ENCODE measurements at places on chromosomes 12 and 14.

DNA sequence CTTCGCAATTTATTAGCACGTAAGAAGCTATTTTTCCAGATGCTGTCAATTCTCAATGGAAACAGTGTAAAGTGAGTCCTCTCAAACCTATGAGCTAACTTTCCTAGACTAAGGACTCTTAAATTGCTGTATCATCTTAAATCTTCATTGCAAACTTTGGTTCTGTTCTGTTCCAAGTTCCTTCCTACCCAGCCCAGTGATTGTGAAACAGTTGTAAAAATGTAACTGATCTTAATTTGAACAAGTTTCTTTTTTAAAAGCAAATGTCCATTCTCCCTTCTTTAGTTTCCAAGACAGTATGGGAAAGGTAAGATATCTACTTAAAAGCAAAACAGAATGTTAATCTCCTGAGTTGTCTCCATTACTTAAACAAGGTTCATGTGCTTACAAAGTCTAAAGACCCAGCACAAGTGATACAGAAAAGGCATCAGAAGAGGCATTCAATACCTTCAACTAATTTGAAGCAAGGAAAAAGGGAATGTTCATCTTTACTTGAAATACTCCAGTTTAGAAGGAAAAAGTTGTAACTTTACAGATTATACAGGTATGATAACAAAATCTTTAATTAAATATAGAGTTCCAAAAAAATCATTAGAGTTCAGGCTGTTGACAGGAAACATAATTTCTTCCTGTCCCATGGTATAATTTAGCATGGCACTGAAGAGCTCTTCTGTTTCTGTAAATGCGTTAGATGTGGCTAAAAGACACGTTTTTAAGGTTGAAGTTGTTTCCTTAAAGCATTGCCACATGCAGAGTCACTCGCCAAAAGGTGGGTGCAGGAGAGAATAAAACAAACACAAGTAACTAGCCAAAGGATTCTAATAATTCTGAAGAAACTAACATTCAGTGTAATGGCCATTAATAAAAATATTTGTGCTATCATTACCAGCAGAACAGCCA lies 101.5 kb upstream of the USP15 start:
- no peak for DNase-seq

- no peak for DNase-seq
Measured at GRCh38 chr12:101238800-101239329, 28.8 kb upstream of the SLC5A8 start.

DNA sequence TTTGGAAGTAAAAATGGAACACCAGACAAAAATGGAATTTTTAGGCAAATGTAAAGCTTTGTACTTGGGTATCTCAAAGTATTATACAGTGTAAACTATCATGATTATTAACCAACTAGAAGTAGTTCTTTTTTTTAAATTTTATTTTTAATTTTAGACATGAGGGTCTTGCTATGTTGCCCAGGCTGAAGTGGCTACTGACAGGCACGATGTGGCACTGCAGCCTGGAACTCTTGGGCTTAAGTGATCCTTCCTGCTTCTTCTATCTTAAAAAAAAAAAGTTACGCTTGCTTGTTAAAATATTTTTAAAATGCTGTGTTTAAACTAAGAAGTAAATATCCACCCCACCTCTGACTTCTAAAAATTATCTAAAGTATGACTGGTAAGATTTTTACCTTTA lies 1.9 kb upstream of the FUT8 start:
- DNase-seq, result no peak

DNA sequence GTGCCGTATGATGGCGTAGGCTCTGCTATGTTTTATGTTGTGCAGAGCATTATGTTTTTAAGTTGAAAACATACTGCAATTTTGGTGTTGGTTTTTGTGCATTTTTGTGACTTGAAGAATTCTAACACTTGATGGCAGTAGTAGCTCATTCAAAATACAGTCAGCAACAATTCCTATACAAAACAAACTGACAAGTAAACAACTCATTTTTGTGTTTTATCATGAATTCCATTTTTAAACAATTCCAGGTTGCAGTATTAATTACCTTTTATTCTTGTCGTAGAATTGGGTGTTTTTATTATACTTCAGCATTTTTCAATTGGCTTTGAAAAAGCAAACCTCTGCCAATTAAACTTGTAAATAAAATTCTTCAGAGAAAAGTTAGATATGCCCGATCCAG lies 4.1 kb upstream of the CCER1 start:
- no peak for DNase-seq

GRCh38 chr12:75611041-75611440 lies 99.6 kb upstream of the KRR1 start:
- no peak for DNase-seq

GRCh38 chr14:82667006-82667405 lies 1133.4 kb upstream of the SEL1L start:
- DNase-seq, result no peak

DNA sequence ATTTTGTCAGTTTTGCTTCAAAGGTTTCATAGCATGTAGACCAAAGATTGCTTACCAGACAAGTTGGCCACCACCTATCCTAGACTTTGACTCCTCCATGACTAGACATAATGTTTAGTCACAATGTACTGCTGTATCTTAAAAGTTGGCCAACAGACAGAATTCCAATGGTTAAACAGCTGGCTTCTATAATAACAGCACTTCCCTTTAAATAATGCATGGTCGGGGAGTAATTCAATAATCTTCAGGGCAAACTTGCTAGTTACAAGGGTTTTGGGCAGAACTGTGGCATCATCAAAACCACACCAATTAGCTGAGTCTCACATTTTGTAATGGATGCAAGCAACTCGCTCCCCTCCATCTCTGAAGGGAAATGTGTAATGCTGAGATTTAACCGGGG lies 56.9 kb downstream of the IGF1 start:
- DNase-seq, result no peak

GRCh38 chr14:85731186-85731585 lies 201.2 kb downstream of the FLRT2 start:
- DNase-seq, result no peak

GRCh38 chr14:69350892-69351291 lies 47.2 kb downstream of the ERH start:
- DNase-seq, result no peak

- DNase-seq, result no peak
Measured at GRCh38 chr14:95679148-95679815, 6.9 kb upstream of the TCL1B start.

DNA sequence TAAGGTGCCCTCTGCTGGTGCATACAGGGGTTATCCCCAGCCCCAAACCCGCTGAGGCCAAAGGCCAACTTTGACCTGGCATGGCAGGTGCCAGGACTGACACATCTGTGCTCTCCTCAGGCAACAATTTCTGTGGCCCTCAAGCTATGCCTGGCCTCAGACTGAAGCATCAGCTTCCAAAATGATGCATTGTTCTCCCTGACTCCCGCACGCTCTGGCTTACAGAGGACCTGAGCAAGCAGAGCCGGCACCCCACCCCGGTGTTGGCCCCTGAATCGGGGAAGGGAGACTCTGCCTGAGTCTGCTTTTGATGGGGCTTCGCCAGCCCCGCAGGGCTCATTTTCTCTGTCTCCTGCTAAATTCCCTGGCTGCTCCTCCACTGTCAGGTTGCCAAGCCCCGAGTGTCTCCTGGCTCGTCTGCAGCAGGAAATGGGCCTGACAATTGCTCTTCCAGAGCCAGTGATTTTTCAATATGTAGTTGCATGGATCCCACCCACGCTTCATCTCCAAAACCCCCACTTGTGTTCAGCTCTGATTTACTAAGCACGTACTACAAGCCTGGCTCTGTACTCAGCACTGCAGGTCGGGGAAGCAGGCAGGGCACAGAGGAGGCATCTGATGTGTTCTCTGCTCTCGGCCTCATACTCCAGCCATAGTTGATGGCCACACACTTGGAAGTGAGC lies 126.1 kb downstream of the SLC38A6 start:
- DNase-seq, result no peak

GRCh38 chr12:113222730-113223531 lies 1.7 kb downstream of the TPCN1 start:
- DNase-seq, result no peak

- DNase-seq, result no peak
Measured at GRCh38 chr14:21467616-21468015, 9.1 kb downstream of the RAB2B start.

GRCh38 chr12:44015333-44015941 lies 179.6 kb downstream of the TMEM117 start:
- no peak for DNase-seq

DNA sequence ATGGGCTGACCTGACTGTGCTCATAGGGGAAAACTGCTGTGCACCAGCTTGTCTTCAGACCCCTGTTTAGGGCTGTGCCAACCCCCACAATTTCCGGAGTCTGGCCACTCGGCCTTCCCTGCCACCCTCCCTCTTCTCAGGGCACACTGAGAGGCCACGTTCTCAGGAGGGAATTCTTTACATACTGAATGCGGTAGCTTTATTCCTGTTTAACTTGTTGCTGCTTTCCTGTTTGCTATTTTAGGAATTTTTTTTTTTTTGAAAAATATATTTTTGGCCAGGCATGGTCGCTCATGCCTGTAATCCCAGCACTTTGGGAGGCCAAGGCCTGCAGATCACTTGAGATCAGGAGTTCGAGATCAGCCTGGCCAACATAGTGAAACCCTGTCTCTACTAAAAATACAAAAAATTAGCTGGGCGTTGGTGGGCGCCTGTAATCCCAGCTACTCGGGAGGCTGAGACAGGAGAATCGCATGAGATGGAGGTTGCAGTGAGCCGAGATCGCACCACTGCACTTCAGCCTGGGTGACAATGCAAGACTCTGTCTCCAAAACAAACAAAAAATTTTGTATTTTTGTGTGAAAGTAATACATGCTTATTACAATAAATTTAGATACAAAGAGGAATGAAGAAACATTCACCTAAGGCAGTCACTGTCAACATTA lies 39.5 kb downstream of the TPCN1 start:
- no peak for DNase-seq

DNA sequence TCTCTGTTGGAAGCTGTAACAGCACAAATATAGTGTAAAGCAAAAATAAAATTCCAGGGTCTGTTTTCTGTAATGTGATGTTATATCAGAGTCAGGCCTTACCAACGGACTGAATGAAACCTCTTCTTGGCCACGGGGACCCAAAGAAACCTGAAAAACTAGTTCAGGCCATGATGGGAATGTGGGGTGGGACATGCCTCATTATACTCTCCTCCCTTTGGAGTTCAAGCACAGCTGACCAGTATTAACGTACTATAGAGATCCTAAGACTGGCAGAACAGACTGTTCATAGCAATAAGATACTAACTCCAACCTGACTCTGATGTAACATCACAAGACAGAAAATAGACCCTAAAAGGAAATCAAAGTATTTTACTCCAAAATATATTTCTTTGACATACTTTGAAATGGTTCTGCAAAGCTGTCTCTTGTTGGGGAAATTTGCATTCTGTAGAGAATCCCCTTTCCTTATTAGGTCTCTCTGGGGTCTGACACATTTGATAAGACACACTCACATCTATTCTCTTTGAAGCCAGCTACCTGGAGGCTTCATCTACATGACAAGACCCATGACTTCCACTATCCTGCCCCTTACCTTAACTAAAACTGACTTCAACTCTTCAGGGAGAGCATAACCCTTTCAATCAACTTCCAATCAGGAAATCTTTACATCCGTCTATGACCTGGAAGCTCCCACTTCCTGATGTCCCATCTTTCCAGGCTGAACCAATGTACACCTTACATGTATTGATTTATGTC lies 444.6 kb downstream of the SOX5 start:
- no peak for DNase-seq

GRCh38 chr12:50573271-50573670 lies 68.5 kb downstream of the DIP2B start:
- no peak for DNase-seq

- DNase-seq, result no peak
Measured at GRCh38 chr14:57962325-57963035, 96.6 kb upstream of the SLC35F4 start.

- DNase-seq, result no peak
Measured at GRCh38 chr14:105331575-105332349, 17.2 kb downstream of the PACS2 start.

- DNase-seq, result no peak
Measured at GRCh38 chr14:99349721-99350495, 77.9 kb upstream of the BCL11B start.

GRCh38 chr14:65351493-65352194 lies 60.9 kb upstream of the FUT8 start:
- no peak for DNase-seq

DNA sequence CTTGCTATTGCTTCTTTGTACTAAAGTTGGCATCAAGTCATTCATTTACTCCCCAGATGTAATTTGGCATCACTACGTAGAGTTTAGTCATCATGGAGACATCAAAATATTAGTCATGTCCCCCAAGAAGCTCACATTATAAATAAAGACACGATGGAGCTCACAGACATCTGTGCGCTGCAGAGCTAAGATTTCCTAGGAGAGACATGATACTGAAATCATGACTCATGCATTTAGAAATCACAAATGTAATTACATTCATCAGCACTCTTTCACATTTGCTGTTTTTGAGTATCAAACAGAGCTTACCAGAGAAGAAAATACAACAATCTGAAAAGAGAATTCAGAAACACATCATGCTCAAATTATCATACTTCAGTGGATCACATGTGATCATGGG lies 169.8 kb downstream of the LRIG3 start:
- no peak for DNase-seq

GRCh38 chr12:4134448-4135263 lies 138.9 kb upstream of the CCND2 start:
- no peak for DNase-seq

DNA sequence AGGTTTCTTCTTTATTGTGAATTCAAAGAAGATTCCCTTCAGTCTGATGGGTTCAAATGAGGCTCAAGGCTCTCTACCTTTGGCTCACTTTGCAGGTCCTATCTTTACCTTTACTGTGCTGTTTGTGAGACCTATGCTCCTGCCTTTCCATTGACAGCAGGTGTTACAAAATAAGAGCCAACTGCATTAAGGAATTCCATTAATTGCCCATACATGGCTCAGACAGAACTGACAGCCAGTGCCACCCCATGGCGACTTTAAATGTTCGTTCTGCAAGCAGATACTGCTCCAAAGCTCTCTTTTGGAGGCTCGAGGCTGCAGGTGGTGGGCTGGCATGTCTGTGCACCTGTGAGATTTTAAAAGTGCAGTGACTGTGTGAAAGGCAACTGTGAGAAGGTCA lies 44.7 kb downstream of the RBM19 start:
- DNase-seq, result no peak

DNA sequence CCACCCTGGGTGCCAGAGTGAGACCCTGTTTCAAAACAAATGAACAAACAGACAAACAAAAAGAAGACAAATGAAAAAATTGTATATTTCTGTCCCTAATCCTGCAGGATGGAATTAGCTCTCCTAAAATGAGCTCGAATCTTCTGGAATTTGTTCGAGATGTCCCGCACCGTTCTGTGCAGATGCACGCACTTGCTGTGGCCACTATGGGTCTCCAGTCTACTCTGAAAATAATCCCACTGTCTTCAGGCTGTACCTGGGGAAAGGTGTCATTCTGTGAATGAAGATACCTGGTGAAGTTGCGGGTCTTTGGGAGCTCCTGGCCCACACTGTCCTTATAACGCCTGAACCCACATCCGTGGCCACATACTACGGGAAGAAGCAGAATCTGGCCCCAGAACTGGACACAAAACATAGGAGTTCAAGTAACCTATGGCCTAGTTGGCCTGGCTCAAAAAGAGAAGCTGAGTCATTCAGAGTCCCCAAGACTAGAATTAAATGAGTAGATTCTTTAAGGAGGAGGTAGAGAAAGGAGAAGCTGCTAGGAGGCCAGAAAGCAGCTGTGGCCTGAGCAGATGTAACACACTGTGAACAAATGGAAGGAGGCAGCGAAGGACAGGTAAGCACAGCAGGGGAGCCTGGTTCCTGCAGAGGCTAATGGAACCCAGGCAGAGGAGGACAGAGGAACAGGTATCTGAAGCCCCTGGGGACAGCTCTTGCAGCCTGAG lies 108.6 kb downstream of the FOXN3 start:
- no peak for DNase-seq

All from activated CD8-positive, alpha-beta memory T cell treated with anti-CD3 and anti-CD28 coated beads for 1 hour (primary cell).